NCI-H345 (cell line): ENCODE measurements at places on chromosomes 3 and 15.
A peak's percentile ranks its signal among the peaks of the same experiment; 100 is the strongest.

DNA sequence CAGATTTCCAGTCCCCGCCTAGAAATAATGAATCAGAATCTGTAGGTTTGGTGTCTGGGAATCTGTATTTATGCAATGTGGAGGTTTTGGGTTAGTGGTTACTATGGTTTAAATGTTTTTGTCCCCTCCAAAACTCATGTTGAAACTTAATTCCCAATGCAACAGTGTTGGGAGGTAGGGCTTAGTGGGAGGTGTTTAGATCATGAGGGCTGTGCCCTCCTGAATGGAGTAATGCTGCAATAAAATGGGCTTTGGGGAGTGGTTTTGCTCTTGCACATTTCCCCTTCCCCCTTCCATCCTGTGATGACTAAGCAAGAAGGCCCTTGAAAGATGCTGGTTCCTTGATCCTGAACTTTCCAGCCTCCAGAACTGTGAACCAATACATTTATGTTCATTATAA lies 9.2 kb upstream of the RFC4 start:
- DNase-seq: no peak

DNA sequence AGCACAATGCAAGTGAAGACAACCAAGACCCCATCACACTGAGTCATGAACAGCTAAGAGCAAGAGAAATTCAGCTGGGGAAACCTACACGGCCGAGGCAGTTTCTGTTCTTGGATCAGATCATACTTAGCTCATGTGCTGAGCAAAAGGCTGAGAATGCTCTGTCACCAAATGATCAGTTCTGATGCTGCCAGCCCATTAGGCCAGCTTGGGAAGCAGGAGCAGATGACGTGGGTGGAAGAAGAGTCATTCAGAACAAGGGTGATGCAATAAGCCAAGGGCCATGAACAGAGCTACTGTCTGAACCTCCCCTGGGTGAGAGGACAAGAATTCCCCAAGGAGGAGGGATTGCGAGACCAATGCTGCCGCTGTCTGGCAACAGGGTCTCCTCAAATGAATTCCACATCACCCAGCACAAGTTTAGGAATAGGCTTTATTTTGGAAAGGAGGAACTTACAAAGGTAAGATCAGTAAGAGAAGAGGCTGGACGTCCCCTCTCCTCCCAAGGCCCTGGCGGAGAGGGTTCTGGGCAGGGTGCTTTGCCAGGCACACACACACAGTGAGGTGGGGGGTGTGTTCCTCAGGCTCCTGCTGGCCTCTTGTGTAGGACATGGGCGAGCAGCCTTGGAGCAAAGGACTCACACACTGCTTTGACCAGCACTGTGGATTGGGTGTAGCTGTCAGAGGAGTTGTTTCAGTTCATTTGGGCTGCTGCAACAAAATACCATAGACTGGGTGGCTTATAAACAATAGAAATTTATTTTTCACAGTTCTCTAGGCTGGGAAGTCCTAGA lies 65.6 kb upstream of the CTXND1 start:
- DNase-seq: no peak

- DNase-seq: no peak
Measured at GRCh38 chr3:81274671-81275070, 486.8 kb downstream of the GBE1 start.

DNA sequence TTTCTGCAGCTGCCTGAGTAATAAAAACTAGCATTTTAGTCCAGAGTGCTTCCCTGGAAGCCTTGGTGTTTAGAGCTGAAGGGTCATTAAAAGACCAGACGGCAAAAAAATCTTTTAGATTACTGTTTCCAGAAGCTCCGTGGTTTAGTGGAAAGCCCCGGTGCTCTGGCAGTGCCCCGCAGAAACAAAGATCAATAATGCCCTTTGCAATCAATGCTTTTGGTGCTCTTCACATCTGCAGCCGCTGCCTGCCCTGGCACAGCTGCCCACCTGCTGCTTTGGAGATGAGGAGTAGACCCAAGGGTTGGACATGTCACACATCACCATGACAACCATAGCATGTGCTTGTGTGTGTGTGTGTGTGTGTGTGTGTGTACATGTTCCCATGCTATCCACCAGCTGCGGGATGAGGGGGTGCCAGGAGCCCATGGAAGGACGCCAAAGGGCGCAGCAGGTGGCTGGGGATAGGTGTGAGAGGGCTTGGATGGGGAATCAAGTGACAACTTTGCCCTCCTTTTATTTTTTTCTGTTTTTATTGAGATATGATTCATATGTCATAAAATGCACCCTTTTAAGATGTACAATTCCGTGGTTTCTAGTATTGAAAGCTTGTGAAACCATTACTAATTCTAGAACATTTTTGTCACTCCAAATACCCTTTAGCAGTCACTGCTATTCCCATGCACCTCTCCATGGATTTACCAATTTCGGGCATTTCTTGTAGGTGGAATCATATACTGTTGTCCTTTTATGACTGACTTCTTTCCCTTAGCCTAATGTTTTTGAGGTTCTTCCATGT lies 75.7 kb upstream of the KLHL25 start:
- peak; percentile 36 for DNase-seq

DNA sequence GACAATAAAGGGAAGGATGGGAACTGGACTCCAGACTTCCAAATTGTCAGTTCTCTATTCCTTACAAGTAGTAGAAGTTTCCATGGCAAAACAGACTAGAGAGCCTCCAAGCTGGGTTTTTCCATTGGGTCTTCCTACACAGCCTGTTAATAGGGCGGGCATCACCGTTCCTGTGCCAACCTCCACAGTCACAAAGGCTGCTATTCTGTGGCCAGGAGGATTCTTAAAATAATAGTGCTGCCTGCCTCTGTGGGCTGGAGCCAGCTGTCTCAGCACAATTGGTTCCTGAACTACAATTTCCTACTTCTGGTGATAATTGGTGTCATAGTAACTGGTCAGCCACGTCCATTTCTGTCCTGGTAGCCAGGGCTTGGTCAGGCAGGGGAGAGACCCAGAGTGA lies 38.6 kb downstream of the LYZL4 start:
- no peak for DNase-seq

- DNase-seq: no peak
Measured at GRCh38 chr15:55827204-55827603, 84.3 kb upstream of the PRTG start.

GRCh38 chr3:54476891-54477290 lies 354.5 kb downstream of the CACNA2D3 start:
- no peak for DNase-seq

- DNase-seq: no peak
Measured at GRCh38 chr3:160331127-160331937, 67.7 kb downstream of the IFT80 start.

- no peak for DNase-seq
Measured at GRCh38 chr15:52802110-52802509, 12.0 kb upstream of the ONECUT1 start.
